ENCODE measurements at places on chromosomes 5 and 9.

DNA sequence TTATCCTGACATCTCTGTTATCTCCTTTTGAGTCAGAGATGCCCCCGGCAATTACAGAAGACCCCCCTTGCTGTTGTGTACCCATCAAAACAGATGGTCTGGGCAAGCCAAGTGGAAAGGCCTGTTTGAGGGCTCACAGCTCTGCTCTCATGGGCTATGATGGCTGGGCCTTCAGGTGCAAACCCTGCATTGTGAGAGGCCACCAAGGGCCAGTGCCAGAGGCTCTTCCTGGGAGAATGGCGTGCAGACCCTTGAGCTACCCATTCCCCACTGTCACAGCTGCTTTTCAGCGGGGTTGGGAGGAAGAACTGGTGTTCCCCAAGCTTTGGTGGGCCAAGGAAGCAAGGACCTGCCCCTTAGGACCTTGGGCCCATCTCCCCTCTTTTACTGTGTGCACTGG, 174.7 kb upstream of the PPP1R26 start:
- no peak for DNase-seq

GRCh38 chr9:29974197-29974596, 2400.9 kb upstream of the C9orf72 start:
- no peak for DNase-seq

DNA sequence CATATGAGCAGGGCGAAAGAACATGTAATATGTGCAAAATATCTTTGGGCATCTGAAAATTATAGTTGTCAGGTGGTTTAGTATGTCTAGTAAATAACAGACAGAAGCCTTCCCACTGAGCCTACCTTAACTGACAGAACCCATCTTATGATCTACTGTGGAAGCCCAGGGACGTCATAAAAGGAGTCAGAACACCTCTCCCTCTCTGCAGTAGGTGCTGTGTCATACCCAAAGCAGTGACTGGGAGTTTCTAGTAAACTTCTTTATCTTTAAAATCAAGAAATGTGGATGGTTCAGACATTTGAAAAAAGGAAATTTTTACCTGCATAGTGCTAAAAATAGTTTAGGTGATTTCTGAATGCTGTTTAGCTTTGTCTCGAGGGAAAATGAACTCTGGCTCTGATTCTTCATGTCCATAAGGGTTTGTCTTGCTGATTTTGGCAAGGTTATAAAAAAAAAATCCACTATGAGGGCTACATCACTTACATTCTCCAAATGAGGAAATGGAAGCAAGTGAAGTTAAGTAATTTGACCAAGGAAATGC, 104.0 kb downstream of the NUDT12 start:
- no peak for DNase-seq

GRCh38 chr5:122367456-122367855, 55.4 kb downstream of the SNCAIP start:
- no peak for DNase-seq

DNA sequence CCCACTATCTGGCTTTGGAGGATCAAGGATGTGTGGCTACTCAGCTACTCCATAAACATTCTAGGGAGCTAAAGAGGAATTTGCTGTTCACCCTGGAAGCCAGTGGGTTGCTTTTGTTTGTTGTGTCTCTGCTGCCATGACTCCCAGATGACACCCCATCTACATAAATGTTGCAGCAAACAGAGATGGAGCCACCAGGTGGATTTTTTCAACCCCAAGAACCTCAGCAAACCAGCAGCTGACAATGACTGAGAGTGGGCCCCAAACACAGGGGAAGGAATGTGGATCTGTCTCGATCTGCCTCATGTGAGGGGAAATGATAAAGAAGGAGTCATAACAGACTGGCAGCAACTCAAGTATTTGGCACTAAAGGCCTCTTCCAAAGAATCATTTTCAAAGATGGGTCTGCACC, 132.7 kb upstream of the TNC start:
- DNase-seq = no peak

GRCh38 chr5:82183828-82184227, 94.3 kb downstream of the RPS23 start:
- DNase-seq = no peak

- no peak for DNase-seq
Measured at GRCh38 chr5:109126481-109126880, 283.3 kb downstream of the PJA2 start.

DNA sequence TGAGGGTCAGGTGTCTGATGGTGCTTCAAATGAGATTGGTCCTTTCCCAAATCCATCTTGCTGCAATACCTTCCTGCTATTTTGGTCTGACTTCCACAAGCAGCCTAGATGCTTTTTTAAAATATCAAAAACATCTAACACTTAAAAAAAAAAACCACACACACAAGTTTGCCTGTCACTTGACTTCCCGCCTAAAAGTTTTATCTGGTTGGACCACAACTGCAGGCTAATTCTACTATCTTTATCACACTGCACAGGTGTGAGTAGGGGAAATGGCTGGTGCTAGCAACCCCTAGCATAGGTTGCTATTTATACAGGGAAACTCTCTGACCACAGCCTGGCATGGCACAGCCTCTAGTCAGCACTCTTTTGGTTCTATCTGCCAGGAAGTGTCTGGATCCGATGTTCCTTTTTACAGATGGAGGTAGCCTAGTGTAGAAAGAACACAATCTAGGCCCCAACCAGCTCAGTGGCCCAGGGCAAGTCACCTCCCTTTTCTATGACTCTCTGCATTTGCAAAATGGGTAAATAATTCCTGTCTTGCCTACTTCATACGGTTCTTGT, at the start of gene HEMGN:
HEMGN (minus strand) TSS at position 92 of the 564 bp plus-strand sequence; CDS start at position 56, 36 bp downstream.
- DNase-seq = no peak

- no peak for DNase-seq
Measured at GRCh38 chr5:66796305-66797292, 200.4 kb downstream of the MAST4 start.

- DNase-seq = no peak
Measured at GRCh38 chr5:83718195-83718825, 2.3 kb downstream of the HAPLN1 start.

DNA sequence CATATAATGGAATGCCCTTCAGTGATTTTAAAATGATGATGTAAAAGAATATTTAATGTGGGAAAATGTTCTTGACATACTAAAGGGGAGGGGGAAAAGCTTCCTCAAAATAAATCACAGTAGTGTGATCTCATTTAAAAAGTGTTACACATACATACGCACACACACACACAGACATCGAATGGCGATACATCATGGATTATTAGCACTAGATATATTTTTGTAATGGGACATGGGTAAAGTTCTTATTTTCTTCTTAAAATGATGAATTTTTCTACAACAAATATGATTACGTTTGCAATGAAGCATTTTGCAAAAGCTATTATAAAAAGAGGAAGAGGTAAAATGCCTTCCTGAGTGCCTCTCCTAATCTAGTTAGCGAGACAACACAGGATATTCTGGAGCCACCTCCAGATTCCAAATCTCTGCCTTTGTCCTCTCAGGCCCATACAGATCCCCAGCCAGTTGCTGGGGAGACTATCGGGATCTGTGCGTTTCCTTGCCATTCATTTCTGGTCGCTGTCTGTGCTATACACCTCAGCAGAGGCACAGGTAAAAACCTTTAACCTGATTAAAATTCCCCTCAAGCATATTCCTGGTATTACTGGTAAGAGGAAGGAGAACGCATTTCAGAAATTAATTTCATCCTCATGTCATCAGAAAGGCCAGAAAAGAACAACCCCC, 69.6 kb downstream of the SLC28A3 start:
- DNase-seq = no peak

GRCh38 chr5:17064241-17064640, 128.2 kb upstream of the MYO10 start:
- DNase-seq = no peak
